Stomach (tissue), 19 donors: ENCODE measurements at places on chromosomes 5 and 9. TPM values are rescaled to one million over a fixed set of nuclear protein-coding genes. Genes with fewer than 3 reads are reported as not detected.

DNA sequence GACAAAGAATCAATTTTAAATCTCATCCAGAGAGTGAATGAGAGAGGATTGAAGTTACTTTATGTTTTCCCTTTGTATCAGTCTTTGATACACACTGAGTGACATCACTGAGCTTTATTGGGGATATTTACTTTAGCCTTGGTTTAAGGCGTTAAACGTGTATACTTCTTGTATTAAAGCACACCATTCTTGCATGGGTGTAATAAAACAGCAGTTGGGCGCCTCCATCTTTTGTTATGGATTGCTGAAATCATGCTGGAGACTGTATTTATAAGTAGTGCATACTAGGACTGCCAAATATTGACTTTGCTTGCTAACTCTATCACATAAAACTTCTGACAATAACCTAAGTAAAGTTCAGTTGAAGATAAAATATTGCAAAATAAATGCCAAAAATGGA is 1755.8 kb upstream of the WWC1 start:
- H3K4me1 ChIP-seq: no peaks in the 10 kb centered on the region
- no peaks in the 10 kb centered on the region for H3K36me3 ChIP-seq
- no peak overlapping the region for H3K4me3 ChIP-seq
- no peaks in the 10 kb centered on the region for H3K27me3 ChIP-seq
- H3K27ac ChIP-seq: no peak overlapping the region

DNA sequence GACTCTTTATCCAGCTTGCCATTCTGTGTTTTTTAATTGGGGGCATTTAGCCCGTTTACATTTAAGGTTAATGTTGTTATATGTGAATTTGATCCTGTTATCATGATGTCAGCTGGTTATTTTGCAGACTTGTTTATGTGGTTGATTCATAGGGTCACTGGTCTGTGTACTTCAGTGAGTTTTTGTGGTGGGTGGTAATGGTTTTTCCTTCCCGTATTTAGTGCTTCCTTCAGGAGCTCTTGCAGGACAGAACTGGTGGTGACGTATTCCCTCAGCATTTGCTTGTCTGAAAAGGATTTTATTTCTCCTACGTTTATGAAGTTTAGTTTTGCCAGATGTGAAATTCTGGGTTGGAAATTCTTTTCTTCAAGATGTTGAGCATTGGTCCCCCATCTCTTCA is 381.1 kb downstream of the MAN2A1 start:
- no peaks in the 10 kb centered on the region for H3K27me3 ChIP-seq
- no peaks in the 10 kb centered on the region for H3K4me1 ChIP-seq
- DNase-seq: no peak
- no peaks in the 10 kb centered on the region for H3K36me3 ChIP-seq
- H3K4me3 ChIP-seq: no peak overlapping the region

The CDKN2AIPNL gene
- 22.2 TPM for total RNA-seq

The BNC2 gene
- 10.4 TPM for total RNA-seq
